ENCODE measurements at places on chromosomes 2 and 18.

DNA sequence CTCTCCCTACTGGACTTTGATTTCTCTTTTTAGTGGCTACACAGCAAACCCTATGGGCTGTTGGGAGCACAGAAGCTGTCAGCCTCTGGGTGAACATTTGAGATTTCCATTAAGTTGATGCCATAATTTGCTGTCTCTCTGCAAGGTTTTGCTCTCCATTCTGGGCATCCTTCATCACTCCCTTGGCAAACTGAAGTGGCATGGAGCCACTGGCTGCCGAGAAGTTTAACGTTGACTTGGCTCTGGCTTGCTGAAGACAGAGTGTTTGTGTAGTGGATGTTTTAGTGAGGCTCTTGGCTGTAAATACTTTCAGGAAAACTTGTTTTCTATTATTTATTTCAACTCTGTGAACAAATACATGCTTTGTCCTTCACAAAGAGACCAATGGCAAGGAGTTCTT is 91.5 kb downstream of the ALK start:
- no peak for DNase-seq

GRCh38 chr2:147398996-147399395 is 445.8 kb upstream of the ACVR2A start:
- peak; percentile 12 for DNase-seq

DNA sequence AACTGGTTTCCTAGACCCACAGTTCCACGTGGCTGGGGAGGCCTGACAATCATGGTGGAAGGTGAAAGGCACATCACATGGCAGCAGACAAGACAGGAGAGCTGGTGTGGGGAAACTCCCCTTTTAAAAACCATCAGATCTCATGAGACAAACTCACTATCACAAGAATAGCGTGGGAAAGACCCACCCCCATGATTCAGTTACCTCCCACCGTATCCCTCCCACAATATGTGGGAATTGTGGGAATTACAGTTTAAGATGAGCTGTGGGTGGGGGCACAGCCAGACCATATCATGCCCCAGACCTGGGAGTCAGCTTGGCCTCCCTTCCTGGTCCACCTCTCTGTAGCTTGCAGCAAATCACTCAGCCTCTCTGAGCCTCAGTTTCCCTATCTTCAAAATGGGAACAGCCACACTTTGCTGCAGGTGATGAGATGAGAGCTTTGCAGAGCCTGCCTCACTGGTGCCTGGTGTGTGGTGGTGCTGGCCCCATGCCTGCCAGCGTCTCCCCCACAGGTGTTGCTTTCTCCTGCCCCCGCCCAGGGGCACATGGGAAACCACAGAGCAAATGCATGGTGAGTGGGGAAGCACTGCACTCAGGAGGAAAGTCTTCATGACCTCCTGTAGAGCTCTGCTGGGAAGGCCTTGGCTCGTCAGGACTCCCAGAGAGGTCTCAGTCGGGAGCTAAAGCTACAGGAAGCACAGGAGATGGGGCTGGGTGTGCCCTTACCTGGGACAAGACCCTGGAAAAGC is 31.1 kb downstream of the GREB1 start:
- DNase-seq: no peak

DNA sequence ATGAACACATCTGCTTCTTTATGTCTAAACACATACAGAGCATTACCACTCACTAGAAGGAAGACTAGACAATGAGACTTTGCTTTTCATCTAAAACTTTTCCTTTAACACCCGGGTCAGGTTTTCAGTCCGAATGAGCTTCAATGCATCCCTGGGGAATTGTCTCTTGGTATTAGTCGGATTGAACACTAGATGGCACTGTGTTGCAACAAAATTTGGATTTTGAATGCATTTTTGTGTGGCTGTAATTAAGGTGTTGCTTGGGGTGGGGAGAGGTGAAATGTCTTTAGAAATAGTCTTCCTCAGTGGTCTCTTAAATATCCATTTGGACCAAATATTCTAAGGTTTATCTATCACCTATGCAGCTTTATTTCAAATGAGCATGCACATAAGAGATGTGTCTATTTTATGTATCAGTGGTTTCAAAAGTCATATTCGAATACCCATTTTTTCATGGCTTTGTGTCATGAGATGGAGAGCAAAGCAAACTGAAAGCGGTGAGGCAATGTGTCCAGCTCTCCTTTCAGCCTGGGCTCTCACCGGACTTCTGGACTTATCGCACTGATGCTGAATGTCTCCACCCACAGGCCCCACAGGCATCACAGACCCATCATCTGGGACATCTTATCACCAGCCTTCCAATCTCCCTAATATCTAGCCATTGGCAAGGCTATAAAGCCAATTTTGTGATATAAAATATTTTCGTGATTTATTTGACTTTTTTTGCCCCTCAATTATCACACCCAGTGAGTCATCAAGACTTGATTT is 510.3 kb downstream of the RNF144A start:
- peak; percentile 11 for DNase-seq

GRCh38 chr2:101546376-101547058 is 71.6 kb upstream of the RFX8 start:
- no peak for DNase-seq

DNA sequence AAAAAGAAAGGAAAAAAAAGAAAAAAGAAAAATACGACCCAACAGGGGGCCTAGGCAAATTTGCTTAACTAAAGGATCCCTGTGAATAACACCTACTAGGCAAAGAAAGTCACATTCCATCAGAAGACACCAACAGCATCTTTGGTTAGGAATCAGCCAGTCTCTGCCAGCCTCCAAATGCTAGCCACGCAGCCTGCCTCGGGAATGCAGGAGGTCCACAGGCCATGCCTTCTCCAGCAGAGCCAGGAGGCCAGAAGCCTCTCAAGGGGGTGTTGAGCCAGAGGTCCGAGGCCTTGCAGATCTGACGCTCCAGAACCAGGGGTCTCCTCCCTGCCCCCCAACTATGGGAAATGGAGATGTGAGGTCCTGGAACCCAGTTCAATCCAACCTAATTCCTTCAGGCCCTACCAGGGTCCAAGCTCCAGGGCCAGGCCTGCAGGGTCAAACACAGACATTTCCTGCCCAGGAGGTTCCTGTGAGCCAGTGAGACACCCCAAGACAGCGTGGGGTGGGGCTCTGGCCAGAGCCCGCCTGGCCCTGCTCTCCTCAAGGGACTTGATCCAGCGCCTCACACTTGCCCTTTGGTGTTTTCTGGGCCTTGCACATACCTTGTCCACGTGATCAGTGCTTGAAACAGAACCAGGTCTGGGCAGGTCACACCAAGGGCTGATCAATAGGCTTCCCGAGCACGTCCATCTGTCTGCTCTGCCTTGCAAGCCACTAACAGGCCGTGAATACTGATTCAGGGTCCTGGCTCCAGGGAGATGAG is 289.6 kb upstream of the ID2 start:
- no peak for DNase-seq

DNA sequence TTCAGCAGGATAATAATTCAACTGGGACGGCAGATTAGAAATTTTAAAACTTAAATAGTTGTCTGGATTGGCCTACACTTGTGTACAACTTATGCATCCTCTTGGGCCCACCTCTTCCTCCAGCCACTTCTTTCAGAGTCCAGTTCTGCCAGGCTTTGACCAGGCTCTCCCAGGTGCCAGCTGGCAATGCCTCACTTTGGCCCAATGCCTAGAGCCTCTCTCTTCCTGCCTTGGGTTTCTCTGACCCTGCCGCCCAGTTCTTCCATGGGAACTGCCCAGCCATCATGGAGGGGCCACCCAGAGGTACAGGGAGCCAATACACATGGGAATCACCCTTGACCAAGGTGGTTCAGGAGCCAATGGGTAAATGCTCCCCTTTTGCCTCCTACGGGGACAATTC is 135.5 kb downstream of the IRS1 start:
- no peak for DNase-seq

GRCh38 chr18:62329691-62330454 is 4.8 kb downstream of the TNFRSF11A start:
- peak; percentile 20 for DNase-seq

DNA sequence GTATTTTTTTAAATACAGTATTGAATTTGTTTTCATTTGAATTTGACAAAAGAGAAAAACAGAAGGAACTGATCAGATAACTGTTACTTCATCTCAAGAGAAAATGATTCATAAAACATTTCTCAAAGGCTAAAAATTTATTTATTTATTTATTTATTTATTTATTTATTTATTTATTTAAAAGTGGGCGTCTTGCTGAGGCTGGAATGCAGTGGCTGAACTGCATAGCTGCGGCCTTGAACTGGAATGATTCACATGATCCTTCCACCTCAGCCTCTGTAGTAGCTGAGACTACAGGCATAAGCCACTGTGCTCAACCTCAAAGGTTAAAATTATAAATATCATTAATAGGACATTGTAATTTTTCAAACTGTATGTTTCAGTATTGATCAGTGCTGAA is 4.5 kb upstream of the PUM2 start:
- DNase-seq: no peak

DNA sequence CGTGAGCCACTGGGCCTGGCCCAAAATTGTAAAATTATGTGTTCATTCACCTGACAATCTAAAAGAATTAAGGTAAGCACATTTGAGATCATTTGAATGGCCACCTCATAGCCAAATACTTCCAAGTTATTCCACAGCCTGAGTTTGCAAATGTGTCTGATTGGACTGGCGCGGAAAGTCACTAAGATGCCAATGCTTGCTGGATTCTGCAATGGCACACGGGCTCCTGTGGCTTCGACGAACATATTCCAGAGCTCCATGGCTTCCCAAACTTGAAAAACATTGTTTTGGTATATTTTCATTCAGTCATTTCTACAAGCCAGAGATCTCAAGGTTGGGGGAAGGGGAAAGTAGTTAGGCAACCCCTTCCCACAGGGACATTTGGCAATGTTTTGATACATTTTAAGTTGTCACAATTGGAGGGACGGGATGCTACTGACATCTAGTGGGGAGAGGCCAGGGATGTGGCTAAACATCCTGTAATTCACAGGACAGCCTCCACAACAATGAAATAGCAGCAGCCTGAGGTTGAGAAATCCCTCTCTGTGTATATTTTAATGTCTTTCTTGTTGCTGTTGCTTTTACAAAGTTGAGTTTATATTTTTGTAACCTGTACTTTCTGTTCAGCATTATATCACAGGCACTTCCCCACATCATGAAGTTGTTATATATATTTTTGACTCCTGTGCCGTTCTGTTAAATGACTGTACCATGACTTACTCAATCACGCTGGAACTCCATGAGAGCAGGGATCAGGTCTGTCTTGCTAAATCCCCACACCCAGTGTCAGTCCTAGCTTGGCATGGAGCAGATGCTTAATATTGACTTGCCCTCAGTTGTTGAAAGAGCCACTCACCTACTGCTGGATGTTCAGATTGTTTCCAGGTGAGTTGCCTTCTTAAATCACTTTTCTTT is 56.9 kb downstream of the COL4A4 start:
- peak; percentile 43 for DNase-seq

- no peak for DNase-seq
Observed at GRCh38 chr2:25373269-25373981, 31.7 kb upstream of the DNMT3A start.

- peak; percentile 96 for DNase-seq
Observed at GRCh38 chr2:144950899-144951560, 431.1 kb upstream of the ZEB2 start.

GRCh38 chr2:23425885-23426262 is 40.9 kb downstream of the KLHL29 start:
- DNase-seq: peak; percentile 58

GRCh38 chr2:229875549-229875948 is 46.3 kb downstream of the TRIP12 start:
- DNase-seq: no peak

DNA sequence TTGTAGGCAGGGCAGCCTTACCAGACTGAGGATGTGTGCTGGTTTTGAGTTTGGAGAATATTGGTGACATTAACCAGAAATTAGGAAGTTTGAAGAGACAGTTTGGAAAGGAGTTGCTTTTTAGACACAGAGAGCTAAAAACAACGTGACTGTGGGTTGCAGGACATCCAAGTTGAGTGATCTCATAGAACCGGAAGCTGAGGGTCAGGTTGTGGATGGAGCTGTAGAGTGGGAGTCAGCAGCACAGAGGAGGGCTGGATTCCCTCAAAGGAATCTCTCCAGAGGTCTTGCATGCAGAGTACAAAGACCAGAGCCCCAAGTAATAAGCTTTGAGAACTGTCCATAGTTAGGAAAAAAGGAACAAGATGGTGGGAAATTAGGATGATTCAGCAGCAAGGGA is 9.3 kb downstream of the MAPRE3 start:
- no peak for DNase-seq

DNA sequence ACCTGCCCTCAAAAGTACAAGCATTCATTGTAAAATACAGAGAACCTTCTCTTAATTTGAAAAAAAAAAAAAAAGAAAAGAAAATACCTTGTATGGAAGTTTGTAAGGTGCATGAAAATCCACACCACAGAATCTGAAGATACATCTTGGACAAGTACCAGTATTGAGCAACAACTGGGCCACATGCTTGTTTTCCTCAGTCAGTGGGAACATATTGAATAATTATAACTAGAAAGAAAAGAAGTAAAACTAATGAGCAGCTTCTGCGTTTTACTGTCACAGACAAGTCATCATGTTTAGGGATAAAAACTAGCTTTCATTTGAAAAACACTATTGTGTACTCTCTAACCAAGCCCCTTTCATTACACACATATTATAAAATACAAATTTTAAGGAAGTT is 5.8 kb upstream of the PEX13 start:
- no peak for DNase-seq

- no peak for DNase-seq
Observed at GRCh38 chr2:200320344-200320743, 13.9 kb downstream of the SPATS2L start.

DNA sequence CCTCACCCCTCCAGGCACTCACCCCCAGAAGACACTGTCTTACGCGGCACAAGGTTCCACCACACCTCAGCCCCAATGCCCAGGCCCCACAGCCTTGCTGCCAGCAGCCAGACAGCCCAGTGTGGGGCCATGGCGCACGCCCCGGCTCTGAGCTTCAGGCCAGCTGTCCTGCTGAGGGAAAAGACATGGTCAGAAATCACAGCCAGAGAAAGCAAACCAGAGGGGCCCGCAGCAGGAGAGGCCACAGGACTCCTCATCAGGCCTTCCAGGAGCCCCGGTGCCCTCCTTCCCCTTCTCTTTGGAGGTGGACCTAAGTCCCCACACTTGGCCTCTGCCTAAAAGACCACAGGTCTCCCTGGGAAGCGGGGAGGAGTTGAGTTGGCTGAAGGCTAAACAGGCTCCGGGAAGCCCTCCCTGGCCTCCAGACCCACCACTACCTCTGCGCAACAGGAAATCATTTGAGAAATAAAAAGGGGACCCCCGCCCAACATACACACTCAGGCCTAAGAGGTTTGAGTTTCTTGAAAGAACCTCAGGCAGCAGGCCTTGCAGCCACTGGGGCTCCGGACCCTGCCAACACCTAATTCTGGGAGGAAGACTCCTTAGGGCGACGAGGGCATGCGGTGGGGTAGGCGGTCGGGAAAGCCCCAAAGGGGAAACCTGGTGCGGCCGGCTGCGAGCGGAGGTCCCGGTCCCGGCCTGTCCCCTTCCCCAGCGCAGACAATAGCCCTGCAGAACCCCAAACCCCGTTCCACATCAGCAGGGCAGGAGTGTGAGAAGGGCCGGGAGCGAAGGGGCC is 1.9 kb downstream of the SEMA4C start:
- no peak for DNase-seq

DNA sequence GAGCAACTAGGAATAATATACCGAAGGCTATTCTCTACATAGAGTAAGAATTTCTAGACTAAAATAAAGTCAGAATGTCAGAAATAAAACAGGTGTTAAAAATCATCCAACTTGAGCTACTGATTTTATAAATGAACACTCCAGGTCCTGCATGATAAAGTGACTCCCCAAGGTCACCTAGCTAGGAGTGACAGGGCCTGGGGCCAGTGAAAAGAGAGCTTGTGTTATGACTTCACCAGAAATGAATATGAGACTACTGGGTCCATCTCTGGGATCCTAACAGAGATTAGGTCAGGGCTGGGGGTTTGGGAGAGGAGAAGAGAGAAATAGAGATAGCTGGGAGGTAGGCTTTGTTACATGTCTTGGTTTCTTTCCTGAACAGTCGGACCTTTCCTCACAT is 89.7 kb upstream of the CYP1B1 start:
- no peak for DNase-seq

All from skeletal muscle cell (primary cell).